CD4-positive, alpha-beta T cell treated with Interleukin-2 at 100 ng/mL for 4 hours (primary cell): ENCODE measurements at places on chromosomes 3 and 15.

- no peak for DNase-seq
Measured at GRCh38 chr3:171155122-171155700, 128.7 kb upstream of the SLC2A2 start.

DNA sequence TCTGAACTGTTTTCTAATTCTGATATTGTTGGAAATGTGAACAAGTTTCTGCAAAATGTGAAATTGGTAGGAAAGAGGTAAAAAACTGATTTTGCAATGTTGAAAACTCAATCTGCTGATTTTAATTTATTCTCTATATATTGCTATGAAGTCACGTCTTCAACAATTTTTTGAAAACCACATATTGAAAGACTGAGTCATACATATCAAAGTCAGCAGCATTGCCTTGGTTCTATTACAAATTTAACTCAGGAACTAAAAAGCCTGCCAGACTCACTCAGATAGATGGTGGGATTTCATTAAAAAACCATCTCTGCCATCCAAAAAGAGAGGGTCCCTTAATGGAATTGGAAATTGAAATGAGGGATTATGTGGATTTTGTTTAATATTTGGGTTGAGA is 351.4 kb downstream of the CNTN3 start:
- no peak for DNase-seq

- no peak for DNase-seq
Measured at GRCh38 chr15:40244961-40245523, 6.2 kb downstream of the PAK6 start.

GRCh38 chr3:11080492-11080891 is 73.8 kb upstream of the HRH1 start:
- DNase-seq = no peak

DNA sequence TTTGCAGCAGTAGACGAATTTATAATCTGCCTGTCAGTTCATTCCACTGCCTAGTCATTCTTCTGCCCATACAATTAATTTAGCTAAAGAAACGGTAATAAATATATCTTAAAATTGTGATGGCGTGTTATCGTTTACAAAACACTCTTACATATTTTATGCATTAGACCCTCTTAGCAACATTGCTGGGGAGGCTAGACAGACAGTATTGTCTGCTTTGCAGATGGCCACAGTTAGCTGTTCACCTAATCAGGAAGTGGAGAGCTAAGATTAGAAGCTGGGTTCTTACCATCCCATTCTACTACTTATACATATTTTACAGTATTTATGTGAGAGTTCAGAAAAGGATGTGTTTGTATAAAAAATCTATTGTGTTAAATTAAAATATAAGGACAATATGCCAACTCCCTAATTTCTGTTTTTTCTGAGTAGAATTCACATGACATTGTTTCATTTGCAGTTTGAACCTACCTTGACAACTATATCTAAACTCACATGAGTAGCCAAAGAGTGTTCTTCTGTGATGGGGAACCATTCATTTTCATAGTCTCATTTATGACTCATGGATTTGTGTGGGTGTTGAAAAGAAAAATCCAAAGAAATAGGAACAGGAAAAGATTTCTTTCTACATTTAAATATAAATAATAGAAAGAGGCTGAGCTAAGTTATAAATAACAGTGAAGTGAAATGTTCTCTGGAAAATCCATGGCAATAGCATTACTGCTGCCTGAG is 41.7 kb upstream of the C3orf80 start:
- DNase-seq = no peak

DNA sequence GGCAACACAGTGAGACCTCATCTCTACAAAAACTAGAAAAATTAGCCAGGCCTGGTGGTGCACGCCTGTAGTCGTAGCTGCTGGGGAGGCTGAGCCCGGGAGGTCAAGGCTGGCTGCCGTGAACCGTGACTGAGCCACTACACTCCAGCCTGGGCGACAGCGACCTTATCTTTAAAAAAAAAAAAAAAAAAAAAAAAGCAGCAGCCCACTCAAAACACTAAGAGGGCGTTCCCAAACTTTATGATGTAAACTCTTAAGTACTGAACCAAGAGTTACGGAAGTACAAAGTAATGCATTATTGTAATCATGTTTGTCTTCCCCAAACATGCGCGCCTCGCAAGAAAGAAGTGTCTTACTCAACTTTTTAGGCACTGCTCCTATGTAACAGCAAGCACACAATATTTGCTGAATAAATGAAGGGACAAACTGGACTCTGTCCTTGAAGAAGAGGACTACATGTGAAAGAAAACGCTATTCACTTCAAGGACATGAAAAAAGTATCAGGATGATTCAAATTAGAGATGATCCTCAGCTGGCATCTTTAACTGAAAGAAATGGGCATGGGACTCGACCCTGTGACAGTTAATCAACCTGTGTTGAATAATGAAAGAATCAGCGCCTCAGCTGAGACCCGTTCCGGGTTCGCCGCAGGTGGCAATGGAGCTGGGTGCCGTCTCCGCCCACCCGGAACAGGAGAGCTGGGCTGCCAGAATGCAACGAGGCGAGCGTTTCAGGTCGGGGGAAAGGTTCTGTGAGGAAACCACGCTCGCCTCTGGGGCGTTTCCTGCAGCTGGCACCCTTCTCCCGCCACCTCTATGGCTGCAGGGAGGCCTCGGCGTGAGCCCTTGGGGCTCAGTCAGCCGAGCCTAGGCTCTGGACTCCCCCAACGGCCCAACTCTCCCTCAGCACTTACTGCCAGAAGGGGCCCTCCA is 718 bp downstream of the SPG11 start:
- peak; percentile 82 for DNase-seq

DNA sequence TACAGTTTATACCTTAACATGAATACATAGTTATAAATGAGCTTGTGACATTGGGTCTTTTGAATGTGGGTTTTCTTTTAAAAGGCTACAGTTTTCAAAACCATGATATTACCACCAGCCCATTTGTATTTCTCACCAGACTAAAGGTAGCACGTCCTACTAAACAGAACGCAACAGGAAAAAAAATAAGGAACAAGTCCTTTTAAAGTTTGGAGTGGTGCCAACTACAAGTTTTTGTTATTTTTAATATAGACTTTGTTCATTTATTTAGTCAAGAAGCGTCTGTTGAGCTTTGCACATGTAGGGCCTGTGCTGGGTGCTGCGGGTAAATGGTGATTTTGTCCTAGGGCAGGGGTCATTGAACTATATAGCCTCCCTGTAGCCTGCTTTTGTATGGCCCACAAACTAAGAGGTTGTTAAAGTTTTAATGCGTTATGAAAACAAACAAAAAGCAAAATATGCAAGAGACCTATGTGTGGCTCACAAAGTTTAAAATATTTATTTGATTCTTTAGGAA is 164.4 kb downstream of the GHSR start:
- DNase-seq = no peak

- DNase-seq = no peak
Measured at GRCh38 chr15:32099097-32099785, 68.9 kb downstream of the CHRNA7 start.

GRCh38 chr3:51997172-51997571 is 1.5 kb upstream of the RPL29 start:
- no peak for DNase-seq

DNA sequence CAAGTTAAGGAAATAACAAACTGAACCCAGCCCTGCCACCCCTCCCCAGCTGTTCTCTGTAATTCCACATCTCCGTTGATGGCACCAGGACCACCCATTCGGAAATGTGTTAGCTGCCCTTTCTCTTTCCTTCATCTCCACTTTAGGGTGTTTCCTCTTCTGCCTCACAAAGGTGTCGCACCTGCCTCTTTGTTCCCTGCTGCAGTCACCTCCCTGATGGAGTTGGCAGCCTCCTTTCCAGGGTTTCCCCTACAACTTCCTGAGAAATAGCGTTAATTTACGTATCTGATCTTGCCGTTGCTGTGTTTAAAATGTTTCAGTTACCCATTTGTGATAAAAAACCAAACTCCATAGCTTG is 57.3 kb downstream of the GPR171 start:
- DNase-seq = no peak

- no peak for DNase-seq
Measured at GRCh38 chr3:83938491-83938890, 1020.3 kb upstream of the CADM2 start.

DNA sequence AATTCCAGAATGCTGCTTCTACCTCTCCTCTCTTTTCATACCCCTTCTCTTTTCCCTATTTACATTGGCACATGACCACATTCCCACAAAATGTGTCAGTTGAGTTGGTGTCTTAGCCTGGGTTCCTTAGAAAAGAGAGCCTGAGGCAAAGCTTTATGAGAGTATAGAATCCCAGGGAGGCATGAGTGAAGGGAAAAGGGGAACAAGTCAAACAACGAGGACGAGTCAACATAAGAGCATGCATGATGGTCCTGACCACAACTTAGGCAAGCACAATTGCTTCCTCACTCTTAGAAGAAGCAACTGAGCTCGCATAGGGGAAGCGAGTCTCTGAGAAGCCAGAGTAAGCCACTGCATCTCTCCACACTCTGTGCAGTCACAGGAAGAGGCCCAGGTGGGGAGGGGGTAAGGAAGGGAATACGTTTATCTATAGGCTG is 15.4 kb upstream of the ZNF774 start:
- DNase-seq = no peak

DNA sequence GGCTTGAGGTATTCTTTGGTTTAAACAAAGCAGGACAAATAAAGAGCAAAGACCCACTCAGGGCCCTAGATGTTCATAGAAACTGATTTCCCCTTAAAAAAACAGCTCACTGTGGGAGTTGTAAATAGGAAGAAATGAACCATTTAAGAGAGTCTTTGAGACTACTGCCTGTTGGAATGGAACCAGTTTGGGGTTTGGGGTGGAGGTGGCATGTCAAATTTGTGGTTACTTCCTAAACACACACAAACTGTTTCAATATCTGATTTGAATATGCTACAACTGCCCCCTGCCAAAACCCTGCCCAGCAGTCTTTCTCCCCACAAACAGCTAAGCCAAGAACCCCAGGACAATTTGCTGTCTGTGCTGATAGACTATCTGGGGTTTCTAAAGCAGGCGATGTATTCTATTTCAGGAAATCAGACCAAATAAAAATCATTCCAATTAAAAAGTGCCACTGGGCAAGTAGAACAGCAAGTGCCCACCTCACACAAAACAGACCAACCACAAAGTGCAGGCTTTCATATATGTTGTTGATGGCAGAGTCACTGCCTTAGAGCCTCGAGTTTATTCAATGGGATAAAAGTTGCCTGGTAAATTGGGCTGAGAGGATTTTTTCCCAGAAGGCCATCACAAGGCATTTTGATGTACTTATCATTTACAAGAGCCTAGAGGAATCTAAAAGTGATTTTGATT is 293.9 kb upstream of the PROK2 start:
- no peak for DNase-seq
